ENCODE measurements at places on chromosomes 1 and 21. TPM values are rescaled to one million over a fixed set of nuclear protein-coding genes. Genes with fewer than 3 reads are reported as not detected.

Gene PALMD
- total RNA-seq: 1.2 TPM

DNA sequence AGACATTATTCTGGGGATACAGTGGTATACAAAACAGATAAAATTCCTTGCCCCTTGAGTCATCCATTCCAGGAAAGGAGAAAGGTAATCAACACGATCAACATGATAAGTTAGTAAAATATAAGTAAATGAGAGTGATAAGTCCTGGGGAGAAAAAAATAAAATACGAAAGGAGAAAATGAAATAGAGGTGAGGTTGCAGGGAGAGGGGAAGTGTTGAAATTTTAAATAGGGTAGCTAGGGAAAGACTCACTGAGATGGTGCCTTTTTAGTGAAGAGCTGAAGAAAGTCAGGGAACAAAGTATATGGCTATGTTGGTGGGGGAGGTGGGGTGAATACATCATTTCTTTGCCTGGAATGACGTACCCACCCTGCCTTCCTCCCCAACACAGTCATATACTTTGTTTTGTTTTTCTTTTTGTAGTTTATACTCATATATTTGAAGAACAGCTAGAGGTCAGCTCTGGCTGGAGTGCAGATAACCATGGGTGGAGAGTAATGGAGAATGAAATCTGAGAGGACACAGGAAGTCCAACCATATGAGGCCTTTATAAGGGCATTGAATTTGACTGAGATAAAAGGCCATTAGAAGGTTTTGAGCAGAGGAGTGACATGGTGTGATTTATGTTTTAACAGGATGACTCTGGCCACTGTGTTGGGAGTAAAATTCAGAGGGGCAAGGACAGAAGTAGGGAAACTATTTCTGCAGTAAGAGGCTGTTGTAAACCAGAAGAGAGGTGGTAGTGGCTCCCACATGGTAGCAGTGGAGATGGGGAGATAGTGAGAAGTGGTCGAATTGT, 54.8 kb downstream of the OSBPL9 start:
- H3K27ac ChIP-seq: no peak overlapping the region
- H3K4me3 ChIP-seq: no peak overlapping the region
- H3K4me1 ChIP-seq: peaks cover 13% of the 10 kb centered on the region
- H3K27me3 ChIP-seq: no peaks in the 10 kb centered on the region

- no peaks in the 10 kb centered on the region for H3K4me1 ChIP-seq
- H3K27me3 ChIP-seq: peaks cover 21% of the 10 kb centered on the region
- H3K4me3 ChIP-seq: no peak overlapping the region
- H3K36me3 ChIP-seq: no peaks in the 10 kb centered on the region
Observed at GRCh38 chr1:205246351-205247119, 18.8 kb downstream of the TMCC2 start.

DNA sequence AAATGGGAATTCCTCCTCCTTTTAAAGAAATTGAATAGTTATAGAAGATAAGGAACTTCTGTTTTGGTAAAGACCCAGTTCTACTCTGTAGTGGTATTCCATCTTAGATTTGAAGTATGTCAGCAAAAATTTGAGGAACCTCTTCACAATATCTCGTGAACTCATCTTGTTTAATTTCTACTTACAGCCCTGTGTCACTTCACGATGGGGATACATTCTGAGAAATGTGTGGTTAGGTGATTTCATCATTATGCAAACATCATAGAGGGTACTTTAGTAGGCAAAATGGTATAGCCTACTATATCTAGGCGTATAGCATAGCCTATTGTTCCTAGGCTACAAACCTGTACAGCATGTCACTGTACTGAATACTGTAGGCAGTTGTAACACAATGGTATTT, 36.0 kb downstream of the ALG6 start:
- peaks cover 13% of the 10 kb centered on the region for H3K4me1 ChIP-seq
- no peaks in the 10 kb centered on the region for H3K27me3 ChIP-seq
- no peak overlapping the region for H3K27ac ChIP-seq

Gene NBPF4
- total RNA-seq: 0.70 TPM

All from PC-9 (cell line).